ENCODE measurements at places on chromosomes 1 and 21.
A peak's percentile ranks its signal among the peaks of the same experiment; 100 is the strongest.

GRCh38 chr1:236860674-236861073, 65.6 kb downstream of the MTR start:
- no peak for DNase-seq

DNA sequence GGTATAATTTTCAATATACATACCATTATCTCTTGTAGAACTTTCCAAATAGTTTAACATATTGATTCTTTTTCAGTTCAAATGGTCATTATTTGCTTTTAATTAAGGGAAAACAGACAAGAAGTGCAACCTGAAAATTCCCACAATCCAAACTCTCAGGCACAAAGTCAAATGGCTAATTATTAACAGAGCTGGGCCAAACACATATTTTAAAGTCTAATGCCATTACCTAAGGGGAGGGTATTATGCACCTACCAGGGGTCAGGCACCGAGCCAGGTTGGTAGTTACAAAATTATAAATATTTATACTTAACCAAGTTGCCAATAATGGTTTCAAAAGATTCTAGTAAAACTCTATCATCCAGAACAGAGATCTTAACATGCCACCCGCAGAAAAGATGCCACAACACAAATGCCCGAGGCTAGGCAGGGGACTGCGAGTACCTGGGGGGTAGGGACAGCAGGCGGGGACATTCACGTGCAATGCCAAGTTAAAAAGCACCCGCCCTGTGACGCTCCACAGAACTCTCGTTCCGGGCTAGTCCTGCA, 15.0 kb downstream of the LBR start:
- DNase-seq, result no peak

- DNase-seq, result no peak
Measured at GRCh38 chr1:199573047-199573446, 454.5 kb upstream of the NR5A2 start.

GRCh38 chr1:210726621-210727020, 397.9 kb downstream of the HHAT start:
- DNase-seq, result peak; percentile 49

DNA sequence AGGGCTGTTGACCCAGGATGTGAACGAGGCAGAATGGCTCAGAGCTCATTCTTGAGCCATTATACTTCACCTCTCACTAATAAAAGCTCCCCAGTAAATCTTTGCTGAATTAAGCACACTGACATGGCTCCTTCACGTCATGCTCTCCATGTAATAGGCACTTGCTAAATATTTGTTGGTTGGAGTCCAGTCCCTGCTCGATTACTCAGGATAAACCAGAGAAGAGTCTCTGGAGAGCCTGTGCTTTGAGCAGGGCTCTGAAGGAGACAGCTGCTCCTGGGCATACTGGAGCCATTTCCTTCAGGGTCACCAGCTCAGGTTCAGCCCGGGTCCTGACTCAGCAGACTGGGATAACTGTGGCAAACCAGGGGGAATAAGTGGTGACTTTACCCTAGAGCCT, 46.9 kb downstream of the HLX start:
- DNase-seq, result no peak

DNA sequence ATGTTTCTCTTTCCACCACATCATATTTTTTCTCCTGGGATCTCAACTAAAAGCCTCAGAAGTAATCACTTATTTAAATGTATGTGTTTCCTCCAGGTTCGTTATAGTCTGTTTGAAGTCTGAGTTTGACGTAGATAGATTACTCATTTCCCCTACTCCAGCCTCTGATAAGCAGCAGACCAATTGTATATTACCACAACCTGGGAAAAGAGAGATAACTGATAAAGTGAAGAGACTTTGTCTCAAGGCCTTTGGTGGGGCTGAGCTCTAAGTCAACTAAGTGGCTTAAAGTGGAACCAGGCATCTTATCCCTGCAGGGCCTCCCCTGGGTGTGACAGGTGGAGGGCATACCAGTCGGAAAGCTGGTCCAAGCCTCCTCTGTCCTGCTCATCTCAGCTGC, 34.9 kb upstream of the CACNA1E start:
- DNase-seq, result no peak

DNA sequence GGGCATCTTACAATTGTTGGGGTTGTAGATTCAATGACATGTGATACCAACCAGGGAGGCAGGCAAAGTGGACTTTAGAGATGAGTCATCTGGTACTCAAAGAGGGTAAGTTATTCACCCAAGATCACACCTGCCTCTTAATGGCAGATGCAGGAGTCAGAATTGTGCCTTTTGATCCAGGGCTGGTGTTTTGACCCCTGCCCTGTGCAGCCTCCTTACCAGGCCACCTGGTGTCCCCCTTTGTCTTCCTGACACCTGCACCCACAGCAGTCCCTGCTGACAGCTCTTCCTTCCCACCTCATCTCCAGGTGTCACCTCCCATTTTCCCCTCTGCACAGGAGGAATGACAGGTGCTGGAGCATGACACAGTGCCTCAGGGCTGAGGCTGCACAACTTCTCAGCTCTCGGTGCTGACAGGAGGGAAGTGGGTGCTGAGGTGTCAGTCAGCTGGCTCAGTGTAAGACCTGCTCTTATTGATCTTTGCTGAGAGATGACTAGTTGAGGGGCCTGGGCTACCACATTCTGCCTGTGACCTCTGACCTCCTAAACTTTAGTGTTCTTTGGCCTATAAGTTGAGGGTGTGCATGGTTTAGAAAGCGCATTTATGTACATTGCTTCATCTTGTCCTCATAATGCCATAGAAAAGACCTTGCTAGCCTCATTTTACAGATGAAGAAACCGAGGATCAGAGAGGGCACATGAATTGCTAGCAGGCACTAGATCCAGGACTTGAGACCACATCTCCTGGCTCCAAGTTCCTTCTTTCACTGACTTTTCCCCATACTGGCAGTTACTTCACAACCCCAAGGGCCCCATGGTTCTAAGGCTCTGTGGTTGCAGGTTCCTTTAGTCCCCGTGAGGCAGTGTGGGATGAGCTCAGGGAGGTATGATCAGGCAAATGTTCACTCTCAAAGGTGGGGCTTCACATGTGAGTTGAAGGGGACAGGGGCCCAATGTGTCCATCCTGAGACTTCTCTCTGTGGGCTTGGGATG, 31.3 kb downstream of the CACNA1E start:
- peak; percentile 60 for DNase-seq

Measured in MV-4-11 (cell line).